ENCODE measurements at places on chromosomes 7 and 10. TPM values are rescaled to one million over a fixed set of nuclear protein-coding genes. Genes with fewer than 3 reads are reported as not detected.

DNA sequence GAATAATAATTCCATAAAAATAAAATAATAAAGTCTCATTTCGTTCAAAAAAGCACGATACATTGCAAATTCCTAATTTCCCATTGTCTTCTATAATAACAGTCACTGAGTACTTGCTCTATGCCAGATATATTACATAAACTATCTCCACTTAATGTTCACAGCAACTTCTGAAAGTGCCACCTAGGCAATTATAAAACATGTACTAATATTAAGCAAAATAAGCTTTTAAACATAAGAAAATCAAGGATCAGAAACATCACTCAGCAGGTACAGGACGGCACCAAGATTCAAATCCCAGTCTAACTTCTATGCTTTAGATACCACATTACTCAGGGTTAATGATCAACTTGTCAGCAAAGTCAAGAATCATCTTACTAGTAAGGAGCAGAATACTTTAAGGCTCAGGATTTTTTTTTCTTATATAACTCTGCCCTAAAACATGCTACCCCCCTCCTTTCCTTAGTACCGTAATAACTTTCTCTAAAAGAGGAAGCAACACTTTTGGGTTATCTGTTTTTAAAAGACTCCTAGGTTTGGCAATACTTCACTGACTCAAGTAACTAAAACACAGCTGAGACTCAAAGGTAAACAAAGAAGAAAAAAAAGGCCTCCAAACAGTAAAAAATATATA is 51.3 kb downstream of the USP6NL start:
- DNase-seq, result no peak

Gene PNLIPRP1
- not detected for total RNA-seq

Gene DKK1
- 4.5 TPM for total RNA-seq

GRCh38 chr10:122420624-122421007 is 33.8 kb upstream of the ARMS2 start:
- no peak for DNase-seq

- DNase-seq, result no peak
Measured at GRCh38 chr10:5507649-5508131, 8.3 kb upstream of the CALML5 start.

Measured in occipital lobe (tissue), 3 donors.